ENCODE measurements at places on chromosomes 4 and X.

GRCh38 chr4:77145842-77146185 lies 11.2 kb upstream of the CCNG2 start:
- no peak for DNase-seq

DNA sequence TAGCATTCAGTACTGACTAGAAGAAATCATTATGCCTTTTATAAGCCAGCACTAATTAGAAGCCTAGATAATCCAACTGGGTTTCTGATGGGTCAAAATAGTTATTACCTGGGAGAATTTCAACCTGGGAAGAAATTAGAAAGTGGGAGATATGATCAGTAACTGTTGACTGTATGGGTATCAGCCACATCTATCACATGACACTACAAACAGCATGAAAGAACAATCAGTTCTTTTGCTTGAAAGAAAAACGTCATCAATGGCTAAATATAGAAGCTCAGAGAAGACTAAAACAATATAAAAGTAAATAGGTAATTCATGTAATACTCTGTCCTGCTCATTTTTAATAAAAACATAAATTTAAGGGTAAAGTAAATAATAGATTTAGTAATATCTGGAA lies 145.1 kb downstream of the CAMK2D start:
- DNase-seq: no peak

- DNase-seq: no peak
Observed at GRCh38 chr4:118033148-118034052, 886 bp upstream of the NDST3 start.

DNA sequence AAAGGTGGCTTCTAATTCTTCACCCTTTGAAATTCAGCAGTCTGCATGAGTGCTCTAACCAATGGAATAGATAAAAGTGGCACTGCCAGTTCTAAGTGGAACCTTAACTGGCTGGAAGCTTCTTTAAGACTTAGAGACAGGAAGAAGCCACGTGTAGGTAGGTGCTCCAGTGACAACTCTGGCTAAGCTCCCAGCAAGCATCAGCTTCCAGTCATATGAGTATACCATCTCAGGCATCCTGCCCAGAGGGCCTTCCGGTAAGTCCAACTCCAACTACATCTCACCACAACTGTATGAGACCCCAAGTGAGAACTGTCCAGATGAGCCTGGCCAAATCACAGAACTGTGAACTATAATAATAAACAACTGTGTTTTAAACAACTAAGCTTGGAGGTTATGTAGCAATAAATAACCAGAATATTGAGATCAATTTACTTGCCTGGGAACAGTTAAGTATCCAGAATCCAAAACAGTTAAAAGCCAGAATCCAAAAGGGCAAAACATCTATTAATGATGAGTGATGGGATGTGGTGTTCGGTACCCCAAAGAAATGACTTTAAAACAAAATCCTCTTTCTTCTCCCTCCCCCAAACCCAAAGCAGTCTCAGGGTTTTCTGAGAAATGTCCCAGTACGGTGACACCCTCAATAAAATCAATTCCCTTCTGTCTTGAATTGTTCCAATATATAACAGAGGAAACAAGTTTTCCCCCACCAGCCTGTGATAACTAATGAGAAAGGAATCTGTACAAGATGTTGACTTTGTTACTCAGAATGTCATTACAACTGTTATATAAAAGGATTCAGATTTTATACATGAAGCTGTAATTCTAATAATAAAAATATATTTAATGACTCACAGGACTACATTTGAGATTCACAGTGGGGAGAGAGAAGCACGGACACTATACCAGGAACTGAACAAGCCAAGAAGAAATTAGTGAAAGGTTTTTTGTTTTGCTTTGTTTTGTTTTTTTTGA lies 4.2 kb downstream of the TSPAN5 start:
- DNase-seq: peak; percentile 89

DNA sequence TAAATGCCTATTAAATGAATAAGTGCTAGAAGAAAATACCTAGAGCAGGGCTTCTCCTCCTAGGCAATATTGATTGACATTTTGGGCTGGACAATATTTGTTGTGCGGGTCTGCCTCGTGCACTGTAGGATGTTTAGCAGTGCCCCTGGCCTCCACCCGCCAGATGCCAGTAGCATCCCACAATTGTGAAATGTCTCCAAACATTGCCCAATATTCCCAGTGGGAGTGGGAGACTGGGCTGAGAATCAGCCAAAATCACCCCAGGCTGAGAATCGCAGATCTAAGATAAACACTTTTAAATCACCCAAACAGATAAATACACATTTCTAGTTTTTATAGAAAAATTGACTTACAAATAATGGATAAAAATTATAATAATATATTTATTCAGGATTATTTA lies 916.2 kb upstream of the LCORL start:
- no peak for DNase-seq

DNA sequence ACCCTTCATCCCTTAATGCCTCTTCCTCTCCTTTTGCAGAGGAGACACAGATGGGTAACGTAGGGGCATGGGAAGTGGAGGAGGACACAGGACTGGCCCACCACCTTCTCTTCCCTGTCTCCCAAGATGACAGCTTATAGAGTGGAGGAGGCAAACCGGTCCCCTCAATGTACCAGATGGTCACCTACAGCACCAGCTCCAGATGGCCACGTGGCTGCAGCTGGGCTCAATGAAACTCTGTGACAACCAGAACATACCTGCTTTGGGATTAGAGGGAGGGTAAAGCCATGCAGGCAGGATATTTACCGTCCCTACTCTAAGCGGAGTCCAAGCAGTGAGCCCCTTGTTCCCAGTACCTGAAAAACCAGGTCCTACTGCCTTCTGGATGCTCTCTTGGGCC lies 7.5 kb upstream of the KLHL15 start:
- DNase-seq: no peak

DNA sequence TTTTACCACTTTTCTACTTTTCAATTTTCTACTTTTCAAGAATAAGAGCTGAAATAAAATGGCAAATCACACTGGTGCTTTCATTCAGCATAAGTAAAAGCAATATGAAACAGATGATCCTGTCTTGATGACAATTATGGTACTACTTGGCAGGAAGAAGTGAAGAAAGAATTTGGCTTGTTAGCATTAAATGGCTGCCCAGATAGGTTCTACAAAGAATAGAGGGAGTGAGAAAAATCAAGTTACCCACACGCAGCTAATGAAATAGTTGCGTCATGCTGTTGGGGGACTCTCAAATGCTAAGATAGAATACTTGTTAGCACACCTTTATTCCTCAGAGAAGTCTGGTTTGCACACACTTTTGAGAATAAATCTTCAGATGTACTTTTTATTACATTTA lies 12.5 kb upstream of the LCORL start:
- no peak for DNase-seq

DNA sequence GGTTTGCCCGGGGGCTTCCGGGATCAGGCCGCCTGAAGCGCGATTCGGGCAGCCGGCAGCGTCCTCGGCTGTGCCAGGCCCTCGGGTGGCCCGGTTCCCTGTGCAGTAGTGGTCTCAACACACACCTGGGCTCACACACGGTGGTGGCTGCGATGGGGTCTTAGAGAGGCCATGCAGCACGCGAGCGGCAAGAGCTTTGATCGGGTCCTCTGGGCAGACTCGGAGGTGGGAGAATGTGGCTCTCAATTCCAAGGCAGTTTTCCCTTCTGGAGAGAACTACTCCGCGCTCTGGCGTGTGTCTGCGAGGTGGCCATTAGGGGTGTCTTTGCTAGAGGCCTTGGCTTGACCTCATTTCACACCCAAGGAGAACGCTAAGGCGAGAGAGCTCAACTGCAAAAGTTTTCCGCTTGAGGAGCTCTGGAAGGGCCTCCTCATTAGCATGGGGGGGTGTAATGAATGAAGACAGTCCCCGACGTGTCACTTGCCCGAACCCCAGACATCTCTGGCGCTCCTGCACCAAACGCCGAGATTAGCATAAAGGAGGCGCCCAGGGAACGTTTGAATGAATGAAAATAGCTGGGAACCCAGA lies 771 bp upstream of the RBPJ start:
- no peak for DNase-seq

GRCh38 chr4:25500626-25501316 lies 123.7 kb downstream of the ANAPC4 start:
- no peak for DNase-seq

DNA sequence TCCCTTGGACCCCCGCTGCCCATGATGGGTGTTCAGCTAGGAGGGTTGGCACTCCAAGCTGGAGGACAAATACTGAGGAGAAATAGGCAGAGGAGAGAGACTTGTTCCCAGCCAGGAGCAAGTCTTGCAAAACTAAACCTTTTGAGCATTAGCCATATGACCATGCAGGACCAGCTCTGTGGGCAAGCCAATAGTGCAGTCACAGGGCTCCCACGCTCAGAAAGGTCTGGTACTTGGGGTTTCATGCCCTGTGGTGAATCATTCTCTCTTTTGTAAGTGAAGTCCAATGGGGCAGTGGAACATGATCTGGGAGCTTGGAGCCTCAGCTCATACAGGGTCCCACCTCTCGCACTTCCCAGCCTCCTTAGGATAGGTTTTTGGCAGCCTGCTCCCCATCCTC lies 300.9 kb downstream of the BCOR start:
- no peak for DNase-seq

GRCh38 chrX:118364261-118364660 lies 18.4 kb downstream of the WDR44 start:
- DNase-seq: no peak

DNA sequence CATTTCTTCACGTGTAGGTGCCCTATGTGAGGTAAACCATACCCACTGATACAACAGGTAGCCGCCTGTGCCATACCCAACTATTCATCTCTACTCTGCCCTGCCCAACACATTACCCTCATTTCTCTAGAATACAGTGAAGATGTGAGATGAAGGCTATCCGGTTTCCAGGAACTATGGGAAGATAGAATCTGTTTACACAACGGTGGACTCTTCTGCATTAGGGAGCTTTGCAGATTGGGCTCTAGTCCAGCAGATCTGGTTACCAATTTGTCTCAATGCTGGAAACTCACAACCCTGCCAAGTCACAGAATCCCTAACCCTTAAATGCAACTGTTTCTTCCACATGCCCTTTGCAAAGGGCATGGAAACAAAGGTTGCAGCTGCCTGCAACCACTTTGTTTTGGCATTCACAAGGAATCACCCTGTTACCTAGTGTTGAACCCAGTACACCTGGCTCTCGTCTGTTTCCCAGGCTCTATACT lies 6.4 kb upstream of the SLAIN2 start:
- DNase-seq: no peak

GRCh38 chrX:118694638-118695037 lies 32.8 kb upstream of the IL13RA1 start:
- no peak for DNase-seq

DNA sequence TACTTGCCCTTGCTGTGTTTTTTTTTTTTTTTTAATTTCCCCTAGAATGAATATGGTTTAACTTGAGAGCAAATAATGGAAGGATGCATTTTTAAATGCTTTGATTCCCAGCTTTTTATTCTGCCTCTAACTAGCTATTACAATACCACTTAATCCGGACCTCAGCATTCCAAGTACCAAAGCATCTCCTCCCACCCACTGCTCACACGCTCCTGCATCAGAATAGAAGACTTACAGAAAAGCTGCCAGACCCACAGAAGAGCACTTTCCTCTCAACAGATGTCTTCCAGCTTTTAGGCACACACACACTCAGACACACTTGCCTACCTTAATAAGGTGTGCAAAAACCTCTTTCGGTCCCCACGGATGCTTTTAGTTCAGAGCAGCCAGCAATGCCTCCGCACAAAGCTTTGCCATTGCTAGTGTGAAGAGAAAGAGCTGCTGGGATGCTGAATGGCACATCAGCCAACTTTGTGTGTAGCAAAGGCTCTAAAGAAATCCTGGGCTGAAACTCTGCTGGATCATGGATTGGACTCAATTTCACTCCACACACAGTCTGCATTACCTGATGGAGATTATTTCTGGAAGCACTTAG lies 1056.2 kb downstream of the DMD start:
- no peak for DNase-seq

Data from AG04449 (cell line).